ENCODE measurements at places on chromosomes 1 and 21.

DNA sequence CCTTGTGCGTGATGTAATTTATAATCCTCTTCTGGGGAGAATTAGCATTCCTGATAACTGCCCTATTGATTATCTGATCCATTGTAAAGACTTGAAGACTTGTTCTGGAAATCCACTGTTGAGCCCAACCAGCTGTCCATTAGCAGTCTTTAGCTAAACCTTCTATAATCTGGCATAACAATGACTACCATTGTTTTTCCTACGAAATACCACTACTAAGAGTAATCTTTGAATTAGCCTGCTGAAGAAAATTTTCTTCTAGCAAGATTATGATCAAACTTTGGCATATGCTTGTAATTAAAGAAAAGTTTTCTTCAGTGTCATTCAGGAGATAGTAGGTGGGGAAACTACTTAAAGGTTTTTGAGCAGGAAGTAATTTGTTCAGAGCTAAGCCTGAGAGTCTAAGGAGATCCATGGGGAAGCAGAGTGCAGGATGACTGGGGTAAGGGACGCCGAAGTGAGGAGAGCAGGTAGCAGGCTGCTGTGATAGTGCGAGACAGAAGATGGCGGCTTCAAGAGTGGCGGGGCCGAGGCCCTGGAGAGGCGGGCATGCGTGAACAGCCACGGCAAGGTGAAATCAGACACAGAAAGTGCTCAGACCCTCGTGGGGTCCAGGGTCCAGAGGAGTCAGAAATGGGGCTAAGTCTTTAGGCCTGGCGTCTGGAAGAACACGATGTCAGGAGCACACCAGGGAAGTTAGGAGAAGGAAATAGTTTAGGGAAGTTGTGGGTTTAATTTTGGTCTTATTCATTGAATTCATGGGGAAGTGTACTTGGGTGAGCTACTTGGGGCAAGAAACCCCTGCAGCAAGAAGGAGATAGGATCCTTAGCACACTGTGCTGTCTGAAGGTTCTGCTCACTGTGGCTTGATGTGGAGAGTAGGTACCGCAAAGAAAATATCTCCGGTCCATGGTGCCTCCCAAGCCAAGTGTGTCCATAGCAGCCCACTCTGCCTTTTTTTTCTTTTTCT, 112.6 kb upstream of the ADAR start:
- DNase-seq, result no peak

- DNase-seq, result no peak
Measured at GRCh38 chr1:195153107-195153506, 1455.1 kb downstream of the KCNT2 start.

- no peak for DNase-seq
Measured at GRCh38 chr21:35559829-35560225, 500.5 kb downstream of the SETD4 start.

DNA sequence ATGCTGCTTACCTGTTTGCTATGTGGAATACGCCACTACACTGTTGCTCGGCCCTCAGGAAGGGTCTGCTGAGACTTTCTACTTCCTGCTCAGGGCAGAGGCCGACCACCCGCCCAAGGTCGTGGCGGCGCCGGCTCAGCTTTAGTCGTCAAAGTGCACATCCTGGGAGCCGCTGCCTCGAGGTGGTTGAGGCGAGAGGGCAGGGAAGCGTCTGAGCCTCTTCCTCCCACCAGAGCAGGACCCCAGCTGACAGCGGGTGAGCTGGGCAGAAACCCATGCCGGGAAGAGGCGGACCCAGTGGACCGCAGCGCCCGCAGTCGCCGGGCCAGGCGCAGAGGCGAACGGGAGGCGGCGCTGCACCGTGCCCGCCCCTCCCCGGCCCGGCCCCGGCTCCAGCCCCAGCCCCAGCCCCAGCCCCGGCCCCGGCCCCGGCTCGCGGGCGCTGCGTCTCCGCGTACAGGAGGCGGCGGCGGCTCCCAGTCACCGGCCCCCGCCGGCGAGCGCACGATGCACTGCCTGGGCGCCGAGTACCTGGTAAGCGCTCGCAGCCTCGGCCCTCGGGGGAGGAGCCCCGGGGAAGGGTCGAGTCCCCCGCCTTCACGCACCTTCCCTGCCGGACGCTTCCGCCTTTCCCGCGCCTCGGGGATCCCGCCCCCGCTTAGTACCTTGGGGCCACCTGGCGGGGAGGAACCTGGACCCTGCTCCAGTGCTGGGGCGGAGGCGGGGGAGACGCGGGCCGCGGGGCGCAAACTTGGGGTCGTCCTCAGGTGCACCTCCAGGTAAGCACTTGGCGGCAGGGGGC, at the start of gene SLC44A3:
TSS of gene SLC44A3 (plus strand) at position 413 of the 802 bp plus-strand sequence. CDS start at position 508, 95 bp downstream.
- DNase-seq, result no peak

DNA sequence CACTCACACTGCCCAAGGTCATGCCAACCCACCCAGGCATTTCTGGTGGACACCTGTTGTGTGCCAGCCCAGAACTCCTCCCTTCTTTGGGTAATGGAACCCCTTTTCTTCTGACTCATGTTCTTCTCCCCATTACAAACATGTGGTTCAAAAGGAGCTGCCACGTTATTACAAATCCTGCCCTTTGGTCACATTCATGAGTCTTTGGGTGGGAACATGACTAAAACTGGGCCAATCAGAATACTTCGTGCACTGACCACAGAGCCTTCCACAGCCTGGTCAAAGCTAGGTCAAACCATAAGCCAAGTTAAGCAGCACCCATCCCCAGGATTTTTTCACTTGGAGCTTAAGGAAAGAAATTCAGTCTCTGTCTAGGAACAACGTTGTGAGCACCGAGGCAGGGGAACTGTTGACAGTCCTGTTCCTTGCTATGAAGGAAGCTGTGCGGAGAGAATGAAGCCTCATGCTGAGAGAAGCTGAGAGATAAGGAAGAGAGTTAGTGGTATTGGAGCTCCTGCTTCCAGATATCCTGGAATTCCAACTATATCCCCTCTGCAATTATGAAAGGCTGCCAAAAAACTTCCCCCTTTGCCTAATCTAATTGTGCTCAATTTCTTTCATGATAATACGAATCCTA, 46.8 kb upstream of the DIPK1A start:
- no peak for DNase-seq
